ENCODE measurements at places on chromosomes 2 and 18.

- no peaks in the 10 kb centered on the region for H3K36me3 ChIP-seq
- DNase-seq, result no peak
- no peak overlapping the region for H3K27ac ChIP-seq
- no peak overlapping the region for H3K4me3 ChIP-seq
- no peaks in the 10 kb centered on the region for H3K27me3 ChIP-seq
Observed at GRCh38 chr2:157509744-157510143, 65.9 kb upstream of the CYTIP start.

GRCh38 chr2:10019602-10020400, 23.5 kb upstream of the KLF11 start:
- DNase-seq, result no peak
- no peaks in the 10 kb centered on the region for H3K27me3 ChIP-seq
- no peak overlapping the region for H3K27ac ChIP-seq
- H3K4me3 ChIP-seq, result no peak overlapping the region

DNA sequence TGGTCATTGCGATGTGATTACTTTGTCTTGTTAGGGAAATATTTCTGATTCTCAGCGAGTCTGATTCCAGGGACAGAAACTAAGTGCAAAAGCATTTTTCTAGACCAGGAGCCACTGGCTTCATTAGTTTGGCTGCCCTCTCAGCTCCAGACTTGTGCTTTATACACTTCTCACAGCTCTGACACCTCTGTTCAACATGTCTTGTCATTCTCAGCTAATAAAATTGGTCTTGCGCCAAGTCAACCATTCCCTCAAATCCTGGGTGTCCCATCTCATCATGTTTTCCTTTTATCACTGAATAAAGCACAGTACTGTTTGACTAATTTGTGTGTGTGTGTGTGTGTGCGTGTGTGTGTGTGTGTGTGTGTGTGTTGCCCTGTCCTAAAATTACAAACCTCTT, 215.5 kb upstream of the EPHA4 start:
- no peaks in the 10 kb centered on the region for H3K27me3 ChIP-seq
- no peak for DNase-seq
- no peaks in the 10 kb centered on the region for H3K4me1 ChIP-seq
- H3K4me3 ChIP-seq, result no peak overlapping the region

DNA sequence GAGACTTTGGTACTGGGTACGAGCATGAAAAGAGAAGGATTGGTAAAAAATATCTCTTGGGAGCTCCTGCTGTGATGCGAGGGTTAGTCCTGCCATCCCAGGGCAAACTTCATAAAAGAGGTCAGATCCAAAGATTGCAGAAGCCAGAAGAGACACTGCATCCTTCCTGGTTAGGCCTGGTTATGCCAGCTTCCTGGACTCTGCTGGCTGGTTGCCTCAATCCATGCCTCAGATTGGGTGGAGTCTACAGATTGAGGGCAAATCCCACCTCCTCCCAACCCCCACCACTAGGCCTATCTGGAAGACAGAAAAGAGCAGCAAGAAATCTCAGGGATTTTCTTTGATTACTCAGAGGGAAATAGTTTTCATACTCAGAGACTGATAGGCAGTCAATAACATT, 5.3 kb upstream of the ACADL start:
- H3K36me3 ChIP-seq, result no peaks in the 10 kb centered on the region
- no peak overlapping the region for H3K4me3 ChIP-seq
- DNase-seq, result no peak
- no peaks in the 10 kb centered on the region for H3K4me1 ChIP-seq

- H3K27ac ChIP-seq, result no peak overlapping the region
- H3K36me3 ChIP-seq, result no peaks in the 10 kb centered on the region
- no peaks in the 10 kb centered on the region for H3K27me3 ChIP-seq
- no peak overlapping the region for H3K4me3 ChIP-seq
- DNase-seq, result no peak
- H3K4me1 ChIP-seq, result no peaks in the 10 kb centered on the region
Observed at GRCh38 chr18:41052625-41053024, 902.4 kb upstream of the PIK3C3 start.

GRCh38 chr2:177322801-177323261, 58.3 kb upstream of the NFE2L2 start:
- no peak for DNase-seq
- no peak overlapping the region for H3K27ac ChIP-seq
- H3K4me1 ChIP-seq, result peaks cover 4% of the 10 kb centered on the region
- H3K36me3 ChIP-seq, result no peaks in the 10 kb centered on the region
- H3K27me3 ChIP-seq, result no peaks in the 10 kb centered on the region
- no peak overlapping the region for H3K4me3 ChIP-seq

GRCh38 chr18:57258131-57258777, 94.1 kb upstream of the ST8SIA3 start:
- no peaks in the 10 kb centered on the region for H3K36me3 ChIP-seq
- DNase-seq, result no peak
- no peak overlapping the region for H3K4me3 ChIP-seq
- no peaks in the 10 kb centered on the region for H3K27me3 ChIP-seq
- no peaks in the 10 kb centered on the region for H3K4me1 ChIP-seq

DNA sequence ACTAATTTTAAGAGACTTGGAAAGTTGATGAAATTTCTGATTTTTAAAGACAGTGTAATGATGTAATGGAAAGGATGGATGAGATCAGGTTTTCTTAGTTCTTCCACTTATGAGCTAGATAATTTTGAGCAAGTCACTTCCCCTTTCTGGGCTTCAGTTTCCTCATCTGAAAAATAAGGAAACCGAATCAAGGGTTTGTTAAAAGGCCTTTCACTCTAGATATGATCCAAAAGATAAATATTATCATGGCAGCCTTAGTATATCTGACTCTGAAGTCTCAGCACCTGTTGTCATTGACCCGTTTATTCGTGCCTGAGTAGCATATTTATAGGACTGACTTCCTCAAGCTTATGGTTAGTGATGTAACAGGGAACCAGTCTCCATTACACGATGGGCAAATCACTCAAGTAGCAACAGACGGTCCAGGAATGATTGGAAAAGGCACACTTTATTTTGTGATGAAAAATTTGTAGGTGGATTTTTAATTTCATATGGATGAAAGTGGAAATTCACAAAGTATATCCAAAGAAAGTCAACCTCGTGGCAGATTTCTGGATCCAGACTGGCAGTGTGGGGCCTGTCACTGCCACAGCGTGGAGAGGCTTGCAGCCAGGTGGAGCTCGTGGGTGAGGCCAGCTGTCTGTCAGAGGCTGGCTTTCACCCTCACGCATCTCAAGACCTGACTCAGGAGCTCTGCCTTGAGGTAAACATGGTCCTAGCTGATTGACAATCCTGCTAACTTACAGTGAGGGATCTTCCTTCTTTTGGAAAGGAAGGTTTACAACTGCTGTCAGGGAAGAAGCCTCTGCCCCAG, 137.9 kb upstream of the CXCR4 start:
- no peak overlapping the region for H3K27ac ChIP-seq
- H3K4me1 ChIP-seq, result no peaks in the 10 kb centered on the region
- H3K36me3 ChIP-seq, result no peaks in the 10 kb centered on the region
- H3K27me3 ChIP-seq, result no peaks in the 10 kb centered on the region
- H3K4me3 ChIP-seq, result no peak overlapping the region

DNA sequence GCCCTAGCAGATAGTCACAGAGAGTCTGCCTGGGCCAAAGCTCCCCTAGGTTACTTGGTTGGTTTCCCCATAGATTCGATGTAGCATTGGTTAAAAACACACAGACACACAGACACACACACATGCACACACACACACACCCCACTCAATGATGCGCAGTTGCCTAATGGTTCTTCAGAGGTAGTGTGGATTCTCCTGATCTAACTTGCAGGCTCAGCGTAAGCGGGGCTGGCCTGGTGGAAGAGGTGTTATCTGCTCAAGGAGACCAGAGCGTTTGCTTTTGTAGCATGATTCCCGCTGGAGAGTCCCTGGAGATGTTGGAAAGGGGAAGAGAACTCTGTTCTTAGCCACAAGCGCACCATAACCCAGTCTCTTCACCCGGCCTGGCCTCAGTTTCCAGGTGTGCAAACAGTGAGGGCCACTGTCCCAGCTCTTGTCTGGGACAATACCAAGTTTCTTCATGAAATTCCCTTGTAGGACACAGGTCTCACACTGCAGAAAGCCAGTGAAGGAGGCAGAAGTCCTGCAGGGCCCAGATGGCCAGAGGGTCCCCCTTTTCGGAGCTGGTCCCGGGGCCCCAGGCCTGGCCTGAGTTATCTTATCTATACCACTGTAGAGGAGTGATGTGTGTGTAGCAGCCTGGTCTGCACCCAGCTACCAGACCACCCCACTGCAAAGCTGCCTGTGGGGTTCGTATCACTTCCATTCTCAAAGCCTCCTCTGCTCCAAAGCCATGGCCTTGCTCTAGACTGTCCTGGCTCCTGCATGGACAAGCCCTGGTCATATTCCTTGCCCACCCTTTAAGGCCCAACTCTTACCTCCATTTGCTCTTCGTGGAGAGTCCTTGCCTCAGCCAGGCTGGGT, 3.7 kb downstream of the ACKR3 start:
- peaks cover 12% of the 10 kb centered on the region for H3K4me1 ChIP-seq
- peaks cover 4% of the 10 kb centered on the region for H3K36me3 ChIP-seq
- DNase-seq, result no peak
- H3K4me3 ChIP-seq, result no peak overlapping the region

- H3K4me1 ChIP-seq, result no peaks in the 10 kb centered on the region
- H3K27ac ChIP-seq, result no peak overlapping the region
- H3K36me3 ChIP-seq, result no peaks in the 10 kb centered on the region
- no peaks in the 10 kb centered on the region for H3K27me3 ChIP-seq
- no peak for DNase-seq
Observed at GRCh38 chr2:209209943-209210342, 213.9 kb upstream of the MAP2 start.

GRCh38 chr2:60552851-60553494, 481 bp downstream of the BCL11A start:
- H3K36me3 ChIP-seq, result no peaks in the 10 kb centered on the region
- H3K27me3 ChIP-seq, result peaks cover 75% of the 10 kb centered on the region
- no peak for DNase-seq
- peaks cover 47% of the 10 kb centered on the region for H3K4me1 ChIP-seq

- H3K4me3 ChIP-seq, result no peak within 1 kb of the TSS
- no peak for DNase-seq
- no peaks in the 10 kb centered on the region for H3K27me3 ChIP-seq
- no peaks in the 10 kb centered on the region for H3K36me3 ChIP-seq
- no peak within 1 kb of the TSS for H3K27ac ChIP-seq
Observed at GRCh38 chr2:55923091-55923981, at the start of gene EFEMP1. TSS of gene EFEMP1 (minus strand) at chr2:55923782. CDS start at chr2:55922440, 1,342 bp downstream.

GRCh38 chr18:55743736-55744135, 155.7 kb upstream of the TCF4 start:
- H3K36me3 ChIP-seq, result no peaks in the 10 kb centered on the region
- H3K27me3 ChIP-seq, result no peaks in the 10 kb centered on the region
- DNase-seq, result no peak
- no peaks in the 10 kb centered on the region for H3K4me1 ChIP-seq

DNA sequence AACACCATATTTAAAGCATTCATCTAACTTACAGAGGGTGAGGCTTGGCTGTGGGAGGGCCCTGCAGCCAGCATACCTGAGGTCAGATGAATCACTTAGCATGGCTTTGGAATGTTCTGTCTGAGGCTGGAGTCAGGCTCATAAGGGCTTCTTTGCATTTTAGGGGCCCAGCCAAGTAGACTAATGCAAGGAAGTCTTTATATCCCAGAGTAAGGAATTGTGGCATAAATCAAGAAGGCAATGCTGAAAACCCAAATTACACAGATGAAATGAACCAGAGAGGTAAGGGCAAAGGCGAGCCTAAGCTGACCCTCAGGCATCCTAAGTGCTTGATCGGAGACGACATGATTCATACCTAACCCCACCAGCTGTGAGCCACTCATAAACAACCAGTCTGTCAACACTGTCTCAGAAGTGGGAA, 383.6 kb downstream of the DCC start:
- H3K27ac ChIP-seq, result no peak overlapping the region
- no peak for DNase-seq
- no peak overlapping the region for H3K4me3 ChIP-seq
- no peaks in the 10 kb centered on the region for H3K4me1 ChIP-seq
- H3K27me3 ChIP-seq, result no peaks in the 10 kb centered on the region

DNA sequence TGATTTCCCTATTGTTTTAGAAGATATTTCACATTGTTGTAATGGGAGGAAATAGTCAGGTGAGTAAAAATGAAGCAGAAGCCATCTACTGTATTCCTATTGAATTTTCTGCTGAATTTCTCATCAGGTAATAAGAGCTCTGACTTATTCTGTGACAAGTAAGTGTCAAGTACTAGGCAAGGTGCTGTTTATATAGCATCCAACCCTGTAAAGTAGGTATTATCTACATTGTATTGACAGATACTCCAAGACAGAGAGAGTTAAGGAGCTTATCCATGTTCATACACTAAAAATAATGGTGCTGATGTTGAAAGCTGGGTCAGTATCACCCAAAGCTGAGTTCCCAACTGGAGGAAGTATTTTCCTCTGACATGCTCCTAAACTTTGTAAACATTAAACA, 106.0 kb downstream of the KCNJ3 start:
- no peaks in the 10 kb centered on the region for H3K4me1 ChIP-seq
- no peak for DNase-seq
- H3K36me3 ChIP-seq, result no peaks in the 10 kb centered on the region
- no peak overlapping the region for H3K27ac ChIP-seq
- no peak overlapping the region for H3K4me3 ChIP-seq
- no peaks in the 10 kb centered on the region for H3K27me3 ChIP-seq

DNA sequence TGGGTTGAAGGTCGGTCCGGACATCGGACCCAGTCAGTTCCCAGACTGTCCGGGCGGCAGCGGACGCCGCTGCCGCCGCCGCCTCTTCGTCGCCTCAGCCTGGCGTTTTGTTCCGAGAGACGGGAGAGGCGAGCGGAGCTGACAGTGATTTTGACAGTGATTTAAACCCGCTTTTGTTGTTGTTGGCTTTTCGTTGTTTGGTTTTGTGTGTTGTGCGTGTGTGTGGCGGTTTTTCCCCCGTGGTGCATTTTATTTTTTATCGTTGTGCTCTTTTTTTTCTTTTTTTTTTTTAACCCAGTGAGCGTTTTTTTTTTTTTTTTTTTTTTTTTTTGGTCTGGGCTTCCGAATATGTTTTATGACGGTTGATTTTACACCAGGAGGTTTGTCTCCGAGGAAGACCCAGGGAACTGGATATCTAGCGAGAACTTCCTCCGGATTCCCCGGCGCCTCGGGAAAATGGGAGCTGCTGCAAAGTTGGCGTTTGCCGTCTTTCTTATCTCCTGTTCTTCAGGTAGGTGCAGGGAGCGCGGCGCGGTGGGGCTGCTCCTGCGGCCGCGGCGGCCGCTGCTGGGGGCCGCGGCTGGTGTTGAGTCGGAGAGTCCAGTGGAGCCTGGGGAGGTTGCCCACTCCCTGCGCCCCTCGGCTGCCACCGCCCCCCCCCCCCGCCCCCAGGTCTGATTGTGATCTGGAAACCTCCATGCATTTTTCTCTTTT, at the start of gene ACVR2A:
Gene ACVR2A (plus strand): TSS at position 333 of the 714 bp plus-strand sequence. CDS start 124 bp downstream, at position 457.
- peaks cover 4% of the 10 kb centered on the region for H3K4me1 ChIP-seq
- DNase-seq, result peak; percentile 25
- no peaks in the 10 kb centered on the region for H3K27me3 ChIP-seq
- peak within 1 kb of the TSS; percentile 84 for H3K4me3 ChIP-seq

DNA sequence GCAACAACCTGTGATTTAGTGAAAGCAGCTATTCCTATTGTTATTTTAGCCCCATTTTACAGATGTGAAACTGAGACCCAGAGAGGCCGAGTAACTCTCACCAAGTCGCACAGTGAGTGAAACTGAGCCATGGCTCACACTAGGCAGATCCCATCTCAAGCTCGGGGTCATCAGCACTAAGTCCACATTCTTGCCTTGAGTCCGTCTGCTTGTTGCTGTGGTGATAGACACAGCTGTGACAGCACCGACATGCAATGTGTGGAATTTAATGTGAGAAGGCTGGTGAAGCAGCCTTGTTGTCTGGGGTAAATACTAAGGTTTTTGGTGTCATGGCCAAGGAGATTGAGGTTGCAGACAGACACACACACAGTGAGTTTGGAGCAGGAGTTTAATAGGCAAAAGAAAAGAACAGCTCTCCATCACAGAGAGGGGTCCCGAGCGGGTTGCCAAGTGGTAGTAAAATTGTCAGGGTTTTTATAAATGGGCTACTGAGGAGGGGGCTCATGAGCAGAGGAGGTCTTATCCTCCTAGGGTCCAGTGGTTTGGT, 40.2 kb upstream of the GMCL1 start:
- H3K27ac ChIP-seq, result no peak overlapping the region
- H3K4me3 ChIP-seq, result no peak overlapping the region

Data from effector memory CD4-positive, alpha-beta T cell (primary cell).